Stimulated activated CD4-positive, alpha-beta T cell treated with anti-CD3 and anti-CD28 coated beads, Interleukin-2, amount 100 ng/mL, for 24 hours (primary cell): ENCODE measurements at places on chromosomes 2 and 18.

DNA sequence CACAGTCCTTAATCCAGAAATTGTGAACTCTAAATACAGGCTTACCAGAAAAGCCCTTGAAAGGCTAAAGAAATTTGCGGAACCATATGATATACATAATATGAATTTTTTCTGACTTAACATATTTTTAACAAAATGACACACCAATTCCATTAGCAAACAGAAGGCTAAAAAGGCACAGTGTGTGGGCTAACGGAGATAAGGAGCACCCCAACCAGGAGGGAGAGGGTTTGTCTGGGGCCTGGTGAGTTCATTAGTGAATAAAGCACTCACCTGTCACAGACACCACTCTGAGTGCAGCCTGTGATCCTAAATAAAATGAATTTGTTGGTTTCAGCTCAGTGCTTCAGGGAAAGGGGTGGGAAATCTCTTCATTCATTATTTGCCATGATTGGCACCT lies 2.7 kb upstream of the FECH start:
- DNase-seq: no peak

GRCh38 chr2:230671117-230671516 lies 41.5 kb upstream of the CAB39 start:
- no peak for DNase-seq

GRCh38 chr18:57635003-57635822 lies 13.6 kb upstream of the NARS1 start:
- DNase-seq: no peak

DNA sequence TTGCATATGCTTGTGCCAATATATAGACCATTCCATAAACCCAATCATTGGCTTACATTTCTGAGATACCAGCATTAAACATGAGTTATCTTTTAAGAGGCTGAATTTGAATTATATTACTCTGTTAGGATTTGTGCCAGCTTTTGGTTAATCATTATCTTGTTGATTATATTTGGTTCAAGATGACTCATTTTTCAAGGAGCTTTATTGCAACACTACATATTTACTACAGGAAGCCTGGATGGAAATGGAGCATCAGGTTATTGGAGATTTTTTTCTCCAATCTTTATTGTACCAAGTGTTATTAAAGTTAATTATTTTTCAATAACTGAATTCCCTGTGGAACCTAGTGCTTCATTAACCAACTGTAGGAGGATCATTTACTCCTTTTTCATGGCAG lies 26.4 kb downstream of the EML4 start:
- no peak for DNase-seq

- DNase-seq: peak; percentile 27
Observed at GRCh38 chr18:13446610-13447461, 228.3 kb downstream of the LDLRAD4 start.

DNA sequence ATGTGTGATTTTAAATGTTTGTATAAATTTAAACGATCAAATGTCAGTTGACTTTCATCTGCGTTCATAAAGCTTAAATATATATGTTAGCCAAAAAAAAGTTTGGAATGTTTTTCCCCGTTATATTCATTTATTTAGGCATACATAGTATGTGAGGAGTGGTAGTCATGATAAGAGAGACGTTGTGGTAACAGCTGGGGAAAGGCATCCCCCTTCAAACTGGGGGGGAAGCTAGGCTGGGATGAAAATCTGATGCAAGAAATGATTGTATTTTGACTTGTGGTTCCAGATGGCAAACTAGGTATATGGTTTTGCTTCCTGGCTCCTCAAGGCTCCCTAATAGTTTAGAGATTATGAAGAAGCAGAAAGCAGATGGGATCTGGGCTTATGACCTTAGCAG lies 30.1 kb downstream of the ITGA6 start:
- no peak for DNase-seq

GRCh38 chr2:121634354-121635307 lies 14.6 kb downstream of the CLASP1 start:
- DNase-seq: no peak

- DNase-seq: no peak
Observed at GRCh38 chr2:46460241-46460921, 19.0 kb upstream of the TMEM247 start.

DNA sequence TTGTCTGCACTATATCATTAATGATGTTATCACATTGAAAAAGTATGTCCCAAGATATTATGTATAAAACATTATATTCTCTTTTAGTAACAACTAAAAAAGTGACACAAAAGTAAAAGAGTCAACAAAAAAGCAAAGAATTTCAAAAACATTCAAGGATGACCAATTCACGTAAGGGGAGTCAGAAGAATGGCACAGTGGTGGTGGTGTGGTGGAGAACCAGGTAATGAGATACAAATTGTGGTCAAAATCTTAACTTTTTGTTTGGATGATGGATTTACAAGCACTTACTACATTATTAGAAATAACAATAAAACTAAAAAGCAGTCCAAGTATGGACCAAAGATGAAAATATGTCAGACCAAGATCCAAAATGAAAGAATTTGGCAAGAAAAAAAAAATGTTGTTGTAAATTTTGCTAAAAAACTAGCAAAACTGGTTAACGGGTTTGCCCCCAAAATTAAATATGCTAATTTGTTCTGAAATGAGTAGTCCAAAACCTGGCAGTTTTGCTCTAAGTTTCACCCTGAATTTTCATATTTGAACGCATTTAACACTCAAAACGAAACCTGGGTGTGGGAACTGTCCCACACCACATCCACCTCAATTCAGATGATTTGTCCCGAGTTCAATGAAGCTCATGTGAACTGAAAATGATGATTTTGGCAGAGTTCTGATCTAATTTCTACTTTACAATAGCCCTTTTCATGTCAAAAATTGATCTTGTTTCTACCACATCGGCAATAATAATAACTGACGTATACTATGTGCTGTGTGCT lies 135.8 kb downstream of the IKZF2 start:
- DNase-seq: no peak

DNA sequence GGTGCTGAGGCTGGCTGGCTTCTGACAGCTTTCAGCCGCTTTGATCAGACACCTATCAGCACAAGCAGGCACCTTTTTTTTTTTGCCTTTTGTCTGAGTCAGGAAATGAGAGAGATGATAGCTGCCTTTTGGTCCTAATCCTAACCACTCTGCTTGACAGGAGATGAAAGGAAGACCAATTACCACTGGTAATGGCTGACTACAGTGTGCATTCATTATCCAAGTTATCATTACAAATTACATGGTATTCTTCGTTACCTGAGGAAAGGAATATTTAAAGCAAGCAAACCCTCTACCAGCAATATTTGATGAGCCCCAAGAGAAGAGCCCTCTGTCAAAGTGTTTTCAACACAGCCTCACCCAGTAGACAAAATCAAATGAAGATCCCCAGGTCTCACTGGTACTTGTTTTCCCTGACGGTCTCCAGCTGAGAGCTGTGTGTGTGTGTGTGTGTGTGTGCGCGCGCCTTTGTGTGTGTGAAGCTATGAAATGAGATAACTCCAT lies 925.7 kb downstream of the DCDC2C start:
- no peak for DNase-seq

- no peak for DNase-seq
Observed at GRCh38 chr2:40043641-40044040, 264.6 kb upstream of the THUMPD2 start.

- no peak for DNase-seq
Observed at GRCh38 chr2:113039158-113039557, 13.5 kb downstream of the IL36B start.

DNA sequence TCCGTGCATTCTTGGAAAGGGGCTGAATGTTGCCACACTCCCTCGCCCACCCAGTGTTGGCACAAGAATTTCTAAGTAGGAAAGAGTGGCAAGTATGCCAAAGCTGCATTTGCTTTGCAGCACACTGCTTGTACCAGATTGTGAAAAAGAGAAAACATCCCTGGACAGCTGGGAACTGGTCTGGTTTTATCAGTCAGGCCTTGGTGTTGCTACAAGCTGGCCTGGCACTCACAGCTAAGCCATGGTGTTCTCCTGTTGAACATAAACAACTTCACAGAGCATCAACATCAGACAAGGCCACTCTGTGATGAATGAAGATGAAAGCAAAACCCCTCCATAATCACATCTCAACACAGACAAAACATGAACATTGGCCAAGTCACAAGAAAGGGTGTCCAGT lies 4.2 kb upstream of the TRABD2A start:
- DNase-seq: peak; percentile 8

DNA sequence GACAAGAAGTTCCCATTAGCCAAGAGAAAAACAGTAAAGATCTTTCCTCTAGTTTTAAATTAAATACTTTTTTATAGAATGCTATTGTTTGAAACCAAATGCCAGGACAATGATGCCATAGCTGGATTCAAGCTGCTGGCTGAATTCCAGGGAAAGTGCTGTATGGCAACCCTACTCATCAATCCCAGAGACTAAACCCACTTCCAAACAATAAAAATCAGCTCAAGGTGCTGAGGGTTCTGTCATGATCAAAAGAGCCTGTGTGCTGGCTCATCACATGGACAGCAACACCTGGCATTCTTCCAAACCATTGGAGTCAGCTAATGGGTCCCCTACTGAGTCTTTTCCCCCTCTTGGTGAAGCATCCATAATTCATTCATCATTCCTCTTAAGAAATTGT lies 53.7 kb upstream of the PARD3B start:
- no peak for DNase-seq

DNA sequence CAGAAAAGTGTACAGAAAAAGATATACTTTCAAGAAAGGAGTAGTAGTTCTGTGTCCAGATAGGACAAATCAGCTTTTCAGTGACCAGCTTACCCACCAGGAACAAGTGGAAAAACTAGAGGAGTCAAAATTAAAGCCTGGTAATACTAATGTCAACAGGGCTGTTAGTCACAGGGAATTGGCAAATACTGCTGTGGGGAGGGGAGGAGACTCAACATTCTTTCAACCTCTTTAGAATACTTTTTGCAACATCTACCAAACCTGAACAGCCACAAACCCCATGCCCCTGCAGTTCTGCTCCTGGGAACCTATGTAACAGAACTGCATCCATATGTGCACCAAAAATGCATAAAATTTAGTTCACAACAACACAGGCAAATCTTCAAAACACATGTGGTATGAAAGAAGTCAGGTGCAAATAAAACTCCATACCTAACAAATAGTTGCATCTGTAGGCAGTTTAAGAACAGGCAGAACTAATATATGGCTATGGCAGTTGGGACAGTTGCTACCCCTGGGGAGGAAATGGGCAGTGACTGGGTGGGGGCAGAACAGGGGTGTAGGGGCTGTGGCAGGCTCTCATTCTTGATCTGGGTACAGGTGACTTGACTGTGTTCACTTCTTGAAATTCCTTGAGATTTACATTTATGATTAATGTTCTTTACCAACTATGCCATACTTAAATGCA lies 9.7 kb downstream of the CMPK2 start:
- no peak for DNase-seq

GRCh38 chr2:174662459-174662858 lies 64.9 kb upstream of the WIPF1 start:
- DNase-seq: no peak

DNA sequence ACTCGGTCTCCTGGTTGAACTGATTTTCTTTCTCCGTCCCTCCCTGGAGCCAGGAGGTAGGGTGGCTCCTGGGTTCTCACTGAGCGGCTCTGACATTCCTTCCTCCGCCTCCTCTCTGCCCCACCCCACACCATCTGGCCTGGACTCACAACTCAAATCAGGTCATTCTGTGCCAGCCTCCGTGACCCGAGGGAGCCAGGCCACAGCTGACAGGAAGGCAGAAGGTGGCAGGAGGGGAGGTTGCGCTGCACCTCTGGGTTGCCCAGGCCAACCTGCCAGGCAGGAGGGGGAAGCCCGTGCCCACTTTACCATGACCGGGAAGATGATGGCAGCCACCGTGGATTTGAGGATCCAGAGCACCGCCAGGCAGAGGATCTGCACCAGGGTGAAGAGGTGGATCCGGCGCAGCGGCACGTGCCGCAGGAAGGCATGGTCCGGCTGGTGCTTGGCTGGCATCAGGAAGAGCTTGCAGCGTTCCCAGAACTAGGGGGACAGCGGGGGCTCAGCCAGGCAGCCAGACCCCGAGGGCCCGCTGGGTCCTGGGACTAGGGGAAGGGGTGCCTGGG lies 28.3 kb downstream of the MTHFD2 start:
- no peak for DNase-seq

- DNase-seq: no peak
Observed at GRCh38 chr2:210633699-210634098, 77.3 kb downstream of the CPS1 start.

DNA sequence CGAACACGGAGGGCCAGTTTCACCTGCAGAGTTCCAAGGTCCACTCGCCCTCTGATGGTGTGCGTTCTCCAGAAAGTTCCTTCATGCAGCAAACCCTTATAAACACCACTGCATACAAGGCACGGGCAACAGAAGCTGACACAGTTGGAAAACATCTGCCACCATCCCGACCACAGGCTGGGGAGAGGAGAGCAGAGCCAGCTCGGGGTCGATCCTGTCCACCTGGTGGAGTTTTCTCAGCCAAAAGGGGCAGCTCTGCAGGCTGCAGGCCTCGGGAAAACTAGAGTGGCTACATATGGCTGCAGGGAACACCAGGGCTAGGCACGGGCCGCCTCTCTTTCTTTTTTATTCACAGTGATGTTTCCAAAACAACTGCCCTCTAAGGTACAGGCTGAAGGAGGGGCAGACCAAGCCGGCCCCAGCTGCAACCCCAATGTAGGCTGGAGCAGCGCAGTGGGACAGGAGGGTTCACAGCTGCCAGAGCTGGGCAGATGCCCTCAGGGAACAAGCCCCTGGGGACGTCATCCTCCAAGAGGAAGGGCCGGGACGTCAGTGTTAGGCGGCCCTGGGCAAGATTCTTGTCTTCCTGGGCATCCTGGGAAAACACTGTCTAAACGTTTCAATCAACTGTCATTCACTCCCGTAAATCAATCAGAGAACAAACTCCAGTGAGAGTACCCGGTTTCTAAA lies 274.7 kb downstream of the TWIST2 start:
- no peak for DNase-seq

DNA sequence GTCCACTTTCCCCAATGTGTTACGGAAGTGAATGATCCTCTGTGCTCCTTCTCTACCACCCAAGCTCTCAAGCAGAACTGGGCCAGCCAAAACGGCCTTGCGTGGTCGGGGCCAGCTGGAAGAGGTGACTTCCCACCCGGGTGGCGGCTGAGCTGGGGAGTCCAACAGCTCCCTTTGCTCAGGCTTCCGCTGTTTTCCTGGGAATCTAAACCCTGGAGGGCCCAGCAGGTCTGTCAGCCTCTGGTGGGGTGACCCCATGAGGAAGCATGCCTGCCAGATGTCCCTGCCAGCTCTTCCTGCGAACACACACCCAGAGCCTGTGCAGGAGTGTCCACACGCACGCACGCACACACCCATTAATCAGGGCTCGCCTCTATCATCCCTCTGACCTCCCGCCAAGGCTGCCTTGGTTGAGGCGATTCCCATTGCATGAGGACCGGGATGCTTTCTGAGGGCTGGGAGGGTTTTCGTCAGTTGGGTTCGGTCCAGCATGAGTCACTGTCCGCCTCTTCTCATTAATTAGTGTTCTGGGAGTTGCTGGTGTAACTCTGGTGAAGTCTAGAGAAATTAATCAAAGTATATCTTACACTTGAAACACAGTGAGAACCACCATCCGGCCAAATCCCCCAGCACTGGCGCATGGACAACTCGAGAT lies 90.6 kb downstream of the TWIST2 start:
- DNase-seq: no peak

DNA sequence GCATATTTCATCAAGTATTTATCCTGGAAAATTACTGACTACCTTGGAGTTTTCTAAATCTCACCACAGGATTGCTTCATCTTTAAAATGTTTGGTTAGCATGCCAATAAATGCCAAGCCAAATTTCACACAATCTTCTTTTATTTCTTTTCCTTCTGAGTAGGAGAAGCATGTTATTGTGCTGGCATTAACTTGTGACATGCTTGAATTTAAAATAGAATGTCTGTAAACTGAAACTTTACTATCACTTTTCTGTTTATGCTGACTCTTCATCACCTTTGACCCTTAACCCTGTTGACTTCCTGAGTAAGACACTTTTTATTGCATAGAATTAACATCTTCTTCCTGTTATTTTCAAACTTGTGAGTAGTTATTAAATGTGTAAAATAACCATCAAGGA lies 56.2 kb upstream of the LRRTM4 start:
- DNase-seq: no peak
